Stimulated activated CD4-positive, alpha-beta T cell treated with anti-CD3 and anti-CD28 coated beads, Interleukin-1b, Interleukin-23, amount 100 ng/mL, for 24 hours (primary cell): ENCODE measurements at places on chromosomes 7 and 10.
A peak's percentile ranks its signal among the peaks of the same experiment; 100 is the strongest.

- no peak for DNase-seq
Observed at GRCh38 chr7:130092598-130092997, 22.3 kb downstream of the KLHDC10 start.

DNA sequence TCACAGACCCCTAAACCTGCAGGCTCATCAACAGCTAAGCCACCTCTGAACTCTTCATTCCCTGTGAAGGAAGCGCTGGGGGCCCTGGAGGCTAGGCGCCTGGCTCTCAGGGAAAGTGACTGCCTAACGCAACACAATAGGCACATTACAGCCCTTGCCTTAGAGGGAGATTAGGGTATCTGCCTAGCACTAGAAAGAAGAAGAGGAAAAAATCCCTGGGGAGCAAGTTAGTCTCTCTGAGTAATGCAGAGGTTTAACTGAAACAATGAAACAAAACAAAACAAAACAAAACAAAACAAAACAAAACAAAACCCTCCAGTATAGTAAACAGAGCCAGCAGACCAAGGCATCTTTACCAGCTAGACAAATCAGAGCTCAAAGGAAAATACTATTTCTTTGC, 2.6 kb downstream of the ZNF777 start:
- no peak for DNase-seq

GRCh38 chr10:6270951-6271350, 68.2 kb downstream of the PFKFB3 start:
- DNase-seq = no peak

DNA sequence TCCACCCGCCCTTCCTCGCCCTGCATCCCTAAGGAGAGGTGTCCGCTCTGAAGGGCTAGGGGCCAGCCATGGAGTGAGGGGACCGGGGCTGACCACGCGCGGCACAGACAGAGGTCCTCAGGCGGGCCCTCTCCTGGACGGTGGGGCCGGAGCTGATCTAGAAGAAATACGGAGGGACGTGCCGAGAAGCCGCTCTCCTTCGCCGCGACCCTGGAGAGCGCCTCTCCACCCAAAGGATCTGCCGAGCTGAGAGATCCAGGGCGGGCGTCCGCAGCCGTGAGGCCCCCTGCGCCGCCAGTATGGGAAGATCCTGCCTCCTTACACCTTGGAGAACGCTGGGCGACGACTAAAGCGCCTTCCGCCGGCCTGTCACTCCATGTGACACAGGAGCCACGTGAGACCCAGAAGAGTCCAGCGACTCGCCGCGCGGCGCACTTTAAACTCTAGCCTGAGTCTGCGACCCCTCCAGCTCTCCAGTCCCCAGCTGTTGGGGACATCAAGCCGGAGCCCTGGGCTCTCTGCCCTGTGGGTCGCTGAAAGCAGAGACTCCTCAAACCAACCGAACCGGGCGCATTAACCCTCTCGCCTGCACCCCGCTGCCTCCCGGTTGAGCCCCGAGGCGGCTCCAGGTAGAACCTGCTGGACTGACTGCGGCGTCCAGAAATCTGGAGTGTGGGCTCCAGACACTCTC, 1.5 kb upstream of the SFMBT2 start:
- DNase-seq = no peak

GRCh38 chr10:15624401-15625196, 95.1 kb downstream of the ITGA8 start:
- no peak for DNase-seq

DNA sequence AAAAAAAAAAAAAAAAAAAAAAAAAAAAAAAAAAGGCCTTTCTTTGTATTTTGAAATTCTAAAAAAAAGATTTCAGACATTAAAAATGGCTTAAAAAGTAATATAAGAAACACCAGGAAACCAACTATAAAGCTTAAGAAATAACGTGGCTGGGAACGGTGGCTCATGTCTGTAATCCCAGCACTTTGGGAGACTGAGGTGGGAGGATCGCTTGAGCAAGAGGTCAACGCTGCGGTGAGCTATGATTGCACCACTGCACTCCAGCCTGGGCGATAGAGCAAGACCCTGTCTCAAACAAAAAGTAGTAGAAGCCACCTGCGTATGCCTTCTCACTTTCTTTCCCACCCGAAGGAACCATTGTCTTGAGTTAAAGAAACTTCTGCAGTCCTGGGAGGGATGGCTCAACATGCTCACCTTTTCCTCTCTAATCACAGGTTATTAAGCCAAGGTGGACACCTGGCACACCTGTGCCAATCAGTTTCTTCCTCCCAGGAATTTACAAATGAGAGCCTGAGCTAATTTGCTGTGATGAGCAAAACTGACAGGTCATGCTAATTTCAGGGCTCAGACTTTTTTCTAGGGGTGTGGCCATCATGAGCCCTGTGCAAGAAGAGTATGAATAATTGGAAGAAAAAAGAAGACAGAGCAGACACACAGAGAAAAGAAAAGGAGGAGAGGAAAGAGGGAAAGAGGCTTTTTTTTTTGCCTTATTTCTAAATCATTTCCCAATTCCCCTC, 72.0 kb upstream of the PARD3 start:
- DNase-seq = no peak

GRCh38 chr7:155885167-155886155, 73.2 kb upstream of the SHH start:
- DNase-seq = no peak

DNA sequence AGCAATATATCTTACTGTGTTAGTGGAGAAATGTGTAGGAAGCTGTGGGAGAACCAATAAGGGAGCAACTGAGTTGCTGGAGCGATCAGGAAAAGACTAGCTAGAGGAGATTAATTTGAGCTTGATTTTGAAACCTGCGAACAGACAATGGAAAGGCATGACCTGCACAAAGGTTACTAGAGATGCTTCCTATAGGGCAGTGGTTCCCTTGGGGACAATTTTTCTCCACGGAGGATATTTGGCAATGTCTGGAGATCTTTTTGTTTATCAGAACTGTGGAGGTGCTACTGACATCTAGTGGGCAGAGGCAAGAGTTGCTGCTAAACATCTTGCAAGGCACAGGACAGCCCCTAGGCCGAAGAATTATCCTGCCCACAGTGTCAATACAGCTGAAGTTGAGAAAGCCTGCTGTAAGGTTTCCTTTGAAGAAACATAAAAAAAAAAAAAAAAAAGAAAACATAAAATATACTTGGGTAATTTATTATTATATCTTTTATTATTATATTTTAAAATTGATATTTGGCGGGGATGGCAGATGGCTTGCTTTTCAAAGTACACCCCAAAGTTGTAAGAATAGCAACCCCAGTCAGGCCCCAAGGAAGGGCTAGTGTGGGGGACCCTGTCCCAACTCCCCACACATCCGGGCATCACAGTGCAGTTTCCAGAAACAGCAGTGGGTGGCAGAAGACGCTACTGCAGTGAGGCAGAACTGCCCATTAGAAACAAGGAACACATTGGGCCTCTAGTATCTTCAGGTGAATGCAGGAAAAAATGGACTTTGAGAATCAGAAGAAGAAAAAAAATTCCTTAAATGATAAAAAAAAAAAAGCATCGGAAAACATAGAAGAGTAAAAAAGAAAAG, 481.6 kb downstream of the SH2D4B start:
- no peak for DNase-seq

- DNase-seq = no peak
Observed at GRCh38 chr7:132865366-132866143, 216.3 kb downstream of the CHCHD3 start.

GRCh38 chr10:93463723-93464476, 18.2 kb downstream of the MYOF start:
- DNase-seq = no peak

- no peak for DNase-seq
Observed at GRCh38 chr7:105980645-105981396, 17.8 kb downstream of the CDHR3 start.

GRCh38 chr10:102673819-102674511, 29.7 kb downstream of the TRIM8 start:
- DNase-seq = peak; percentile 46

GRCh38 chr10:58920655-58921003, 255.8 kb upstream of the PHYHIPL start:
- DNase-seq = no peak

GRCh38 chr10:76695069-76695468, 942.5 kb downstream of the KCNMA1 start:
- no peak for DNase-seq

DNA sequence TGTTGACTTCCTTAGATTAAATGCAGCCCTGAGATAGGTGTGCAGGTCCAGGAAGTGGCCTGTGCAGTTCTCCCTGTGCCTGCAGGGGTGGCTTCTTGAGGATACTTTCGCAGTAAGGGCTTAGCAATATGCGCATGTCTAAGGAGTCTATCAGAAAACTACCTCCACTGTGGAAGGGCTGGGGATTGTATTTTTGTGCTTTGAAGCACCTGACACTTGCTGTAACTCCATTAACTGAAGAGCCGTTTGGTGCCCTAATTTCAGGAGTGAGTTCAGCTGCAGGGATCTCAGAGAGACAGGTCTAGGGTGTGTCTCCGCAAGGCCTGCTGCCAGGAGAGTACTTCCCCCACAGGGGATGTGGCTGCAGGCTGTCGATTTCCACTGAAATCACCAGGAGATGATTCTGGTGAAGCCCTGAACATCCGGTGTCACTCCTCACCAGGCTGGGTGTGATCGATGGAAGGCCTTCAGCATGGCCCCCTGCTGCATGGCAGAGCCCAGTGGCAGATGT, 35.5 kb downstream of the IKZF1 start:
- DNase-seq = no peak

DNA sequence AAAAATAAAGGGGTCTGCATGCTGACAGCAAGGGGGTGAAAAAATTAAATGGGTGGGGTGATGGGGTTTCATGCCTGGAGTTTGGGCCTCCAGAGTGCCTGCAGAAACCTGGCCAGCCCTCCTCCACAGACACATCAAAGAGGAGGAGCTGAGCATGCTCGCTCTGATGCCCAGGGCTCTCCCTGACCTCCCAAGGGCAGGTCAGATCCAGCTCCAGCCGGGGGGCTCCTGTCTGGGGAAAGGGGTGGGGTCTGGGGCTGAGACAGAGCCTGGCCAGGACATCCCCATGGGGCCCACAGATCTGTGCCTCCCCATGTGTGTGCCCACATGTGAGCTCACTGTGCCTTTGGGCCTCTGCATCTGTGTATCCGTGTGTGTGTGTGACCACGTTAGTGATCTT, 915 bp upstream of the CALHM1 start:
- no peak for DNase-seq

- DNase-seq = no peak
Observed at GRCh38 chr7:80153446-80153845, 18.8 kb downstream of the GNAI1 start.

GRCh38 chr10:103683851-103684250, 171.5 kb downstream of the SH3PXD2A start:
- DNase-seq = no peak

DNA sequence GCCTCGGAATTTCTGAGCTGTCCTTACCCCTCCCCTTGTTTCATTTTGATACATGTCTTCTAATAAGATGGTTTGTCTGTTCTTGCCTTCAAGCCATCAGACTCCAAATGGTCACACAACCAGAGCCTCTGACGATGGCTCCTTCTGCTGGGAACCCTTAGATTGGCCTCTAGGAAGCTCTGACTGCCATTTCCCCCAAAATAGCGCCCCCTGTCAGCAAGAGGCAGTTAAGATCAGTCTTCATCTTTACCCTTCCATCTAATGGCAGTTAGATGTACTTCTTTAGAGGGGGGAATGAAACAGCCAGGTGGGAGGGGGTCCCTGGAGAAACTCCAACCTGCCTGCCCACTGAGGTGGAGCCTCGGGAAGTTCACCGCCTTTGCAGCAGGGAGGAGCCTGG, 85.8 kb upstream of the GPR22 start:
- DNase-seq = no peak

GRCh38 chr10:131282961-131283360, 28.6 kb downstream of the TCERG1L start:
- no peak for DNase-seq

GRCh38 chr10:3207351-3207750, 34.8 kb upstream of the PITRM1 start:
- DNase-seq = no peak

DNA sequence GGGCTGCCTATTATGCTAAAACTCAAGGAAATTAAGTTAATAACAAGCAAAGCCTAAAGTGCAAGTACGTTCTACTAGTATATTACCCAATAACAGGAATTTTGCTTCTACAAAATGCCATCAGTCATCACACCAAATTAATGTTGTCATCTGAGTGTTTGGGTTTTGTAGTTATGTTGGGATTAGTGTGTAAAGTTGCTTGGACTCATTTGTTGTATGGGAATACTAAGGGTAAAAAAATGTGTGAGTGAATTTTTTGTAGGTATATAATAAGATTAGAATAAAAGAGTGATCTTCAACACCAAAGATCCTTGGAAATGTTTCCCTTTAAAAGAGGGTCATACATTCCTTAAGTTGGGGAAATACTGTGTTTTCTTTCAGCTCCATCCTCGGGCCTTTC, 38.6 kb downstream of the NRP1 start:
- DNase-seq = no peak
